ENCODE measurements at places on chromosomes 5 and 9.
A peak's percentile ranks its signal among the peaks of the same experiment; 100 is the strongest.

DNA sequence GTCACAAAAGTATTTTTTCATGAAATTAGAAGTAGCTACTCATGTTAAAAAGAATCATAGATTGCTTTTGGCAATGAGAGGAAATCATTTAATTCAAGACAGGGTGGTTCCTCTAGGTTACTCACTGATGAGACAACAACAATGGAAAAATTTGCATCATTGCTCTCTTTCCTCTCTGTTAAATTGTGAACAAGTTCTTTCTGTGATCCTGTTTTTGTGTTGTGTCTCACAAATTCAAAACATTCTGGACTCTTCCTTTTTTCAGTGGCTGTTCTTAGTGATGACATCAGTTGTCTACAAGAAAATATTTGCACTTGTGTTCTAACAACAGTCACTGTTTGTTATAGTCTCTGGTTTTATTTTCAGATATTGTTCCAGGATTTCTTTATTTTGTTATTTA is 95.3 kb downstream of the XRCC4 start:
- no peak overlapping the region for H3K4me3 ChIP-seq
- no peak for DNase-seq
- no peak overlapping the region for H3K27ac ChIP-seq
- H3K27me3 ChIP-seq, result no peaks in the 10 kb centered on the region

DNA sequence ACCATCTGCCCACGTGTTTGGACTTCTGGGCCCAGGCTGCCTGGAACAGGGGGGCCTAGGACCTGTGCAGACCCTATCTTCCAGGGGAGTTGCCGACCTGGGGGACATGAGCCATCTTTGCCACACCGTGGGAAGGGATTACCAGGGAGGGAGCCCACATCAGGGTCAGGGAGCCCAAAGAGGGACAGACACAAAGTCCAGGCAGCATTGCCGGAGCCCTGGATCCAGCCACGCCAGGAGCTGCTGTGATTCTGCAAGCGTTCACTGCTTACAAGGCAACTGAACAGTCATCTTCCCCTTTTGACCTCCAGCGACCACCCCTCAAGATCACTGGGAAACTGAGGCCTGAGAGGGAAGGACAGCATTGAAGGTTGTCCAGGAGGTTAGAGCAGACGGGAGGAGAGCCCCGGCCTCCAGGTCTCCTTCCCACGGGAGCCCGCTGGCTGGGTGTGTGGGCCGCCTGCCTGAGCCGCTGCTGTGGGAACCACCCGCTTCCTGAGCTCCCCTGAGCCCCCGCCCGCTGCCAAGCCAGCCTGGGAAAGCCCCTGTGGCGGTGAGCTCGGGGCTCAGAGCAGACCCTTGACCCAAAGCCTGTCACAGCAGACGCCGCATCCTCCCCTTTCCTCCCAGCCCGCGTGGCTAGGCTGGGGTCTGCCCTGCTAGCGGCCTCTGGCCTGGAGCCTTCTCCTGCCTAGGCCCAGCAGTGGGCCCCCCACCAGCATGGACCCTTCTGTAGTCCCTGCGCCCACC is 17.1 kb upstream of the NOTCH1 start:
- no peak overlapping the region for H3K27ac ChIP-seq
- H3K36me3 ChIP-seq, result no peaks in the 10 kb centered on the region
- no peak for DNase-seq
- H3K4me3 ChIP-seq, result no peak overlapping the region
- H3K27me3 ChIP-seq, result no peaks in the 10 kb centered on the region
- peaks cover 23% of the 10 kb centered on the region for H3K4me1 ChIP-seq

DNA sequence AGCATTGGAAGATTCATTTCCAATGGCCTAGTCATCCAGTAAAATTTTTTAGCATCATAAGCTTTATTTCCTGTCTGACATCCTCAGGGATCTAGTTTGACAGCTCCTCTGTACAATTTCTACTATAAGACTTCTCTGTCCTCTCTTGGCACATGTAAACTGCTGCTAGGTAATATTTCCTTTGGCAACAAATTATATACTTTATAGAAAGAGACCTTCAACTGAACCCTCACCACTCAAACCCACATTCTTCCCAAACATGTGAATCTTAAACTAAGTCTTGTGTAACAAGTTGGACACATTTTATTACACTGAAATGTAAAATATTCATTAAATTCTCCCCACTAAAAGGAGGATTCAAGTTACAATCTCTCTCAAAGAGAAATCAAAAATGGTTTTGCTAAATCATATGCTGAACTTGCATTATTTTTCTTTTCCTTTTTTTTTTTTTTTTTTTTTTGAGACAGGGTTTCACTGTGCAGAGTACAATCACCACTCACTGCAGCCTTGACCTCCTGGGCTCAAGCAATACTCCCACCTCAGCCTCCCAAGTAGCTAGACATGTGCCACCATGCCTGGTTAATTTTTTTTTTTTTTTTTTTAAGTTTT is 36.9 kb downstream of the SCAI start:
- no peaks in the 10 kb centered on the region for H3K36me3 ChIP-seq
- peak; percentile 68 for DNase-seq

GRCh38 chr9:37668116-37668601 is 17.4 kb downstream of the FRMPD1 start:
- H3K27ac ChIP-seq, result no peak overlapping the region
- no peak for DNase-seq
- peaks cover 21% of the 10 kb centered on the region for H3K27me3 ChIP-seq
- no peak overlapping the region for H3K4me3 ChIP-seq

DNA sequence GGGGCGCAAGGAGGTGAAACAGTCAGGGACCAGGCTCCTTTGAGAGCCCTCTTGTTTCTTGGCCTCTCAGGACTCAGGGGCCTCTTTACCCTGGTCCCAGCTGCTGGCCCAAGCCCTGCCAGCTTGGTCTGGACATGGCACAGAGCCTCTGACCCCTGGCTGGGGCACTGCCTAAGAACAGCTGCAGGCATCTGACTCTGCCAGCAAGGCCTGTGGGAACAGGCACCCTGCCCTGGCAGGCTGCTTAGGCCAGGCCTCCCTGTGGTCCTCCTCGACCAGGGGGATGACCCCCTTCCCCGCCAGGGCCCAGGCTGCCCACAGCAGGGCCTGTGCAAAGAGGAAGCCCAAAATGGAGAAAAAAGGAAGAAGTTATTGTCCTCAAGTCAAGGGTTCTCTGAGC is 25.5 kb downstream of the OLFML2A start:
- no peak overlapping the region for H3K4me3 ChIP-seq
- H3K36me3 ChIP-seq, result no peaks in the 10 kb centered on the region
- no peak overlapping the region for H3K27ac ChIP-seq

GRCh38 chr9:27870404-27870803 is 297.1 kb upstream of the C9orf72 start:
- no peak overlapping the region for H3K4me3 ChIP-seq
- no peak overlapping the region for H3K27ac ChIP-seq
- H3K36me3 ChIP-seq, result no peaks in the 10 kb centered on the region
- H3K4me1 ChIP-seq, result no peaks in the 10 kb centered on the region

- H3K4me3 ChIP-seq, result no peak overlapping the region
- H3K4me1 ChIP-seq, result no peaks in the 10 kb centered on the region
- no peaks in the 10 kb centered on the region for H3K36me3 ChIP-seq
- no peak overlapping the region for H3K27ac ChIP-seq
Observed at GRCh38 chr9:13128266-13128860, 151.1 kb downstream of the MPDZ start.

GRCh38 chr5:115599502-115599901 is 2.8 kb downstream of the TICAM2 start:
- H3K27ac ChIP-seq, result no peak overlapping the region
- DNase-seq, result peak; percentile 32
- peak overlapping the region; percentile 98 for H3K4me3 ChIP-seq
- H3K36me3 ChIP-seq, result no peaks in the 10 kb centered on the region

DNA sequence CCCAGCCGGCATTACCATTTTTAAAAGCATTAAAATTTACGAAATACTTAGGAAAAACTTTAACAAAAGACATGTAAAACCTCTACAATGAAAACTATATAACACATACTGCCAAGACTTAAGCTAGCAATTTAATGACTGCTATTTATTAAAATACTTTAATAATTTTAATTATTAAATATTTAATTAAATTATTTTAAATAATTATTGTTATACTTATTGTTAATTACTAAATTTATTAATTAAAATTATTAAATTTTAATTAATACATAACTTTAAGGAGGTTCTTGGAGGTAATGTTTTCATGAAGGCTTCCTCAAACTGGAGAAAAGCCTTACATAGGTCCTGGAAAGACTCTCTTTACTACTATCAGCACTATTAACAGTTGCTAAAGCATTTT is 47.5 kb downstream of the C5orf22 start:
- no peak for DNase-seq
- H3K36me3 ChIP-seq, result no peaks in the 10 kb centered on the region
- no peak overlapping the region for H3K4me3 ChIP-seq
- no peak overlapping the region for H3K27ac ChIP-seq
- no peaks in the 10 kb centered on the region for H3K4me1 ChIP-seq

GRCh38 chr9:120905315-120906164 is 21.1 kb downstream of the TRAF1 start:
- H3K4me1 ChIP-seq, result peaks cover 2% of the 10 kb centered on the region
- H3K36me3 ChIP-seq, result no peaks in the 10 kb centered on the region
- no peak overlapping the region for H3K27ac ChIP-seq
- H3K4me3 ChIP-seq, result no peak overlapping the region

DNA sequence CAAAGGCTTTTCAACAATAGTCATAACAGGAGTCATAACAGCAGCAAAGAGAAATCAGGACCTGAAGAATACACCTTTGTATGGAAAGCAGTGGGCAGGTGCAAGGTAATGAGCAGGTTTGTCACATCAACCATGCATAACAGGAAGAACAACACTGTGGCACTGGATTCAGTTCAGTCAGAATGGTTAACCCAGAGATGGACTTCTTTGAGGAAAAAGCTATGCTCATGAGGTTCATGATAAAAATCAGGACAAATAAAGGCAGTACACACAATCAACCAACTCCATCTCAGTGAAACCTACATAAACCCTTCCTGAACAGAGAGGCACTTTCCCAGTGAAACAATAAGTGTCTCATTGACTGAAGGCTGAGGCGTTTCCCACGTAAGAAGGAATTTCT is 27.0 kb downstream of the ABITRAM start:
- no peak overlapping the region for H3K27ac ChIP-seq
- DNase-seq, result no peak
- H3K27me3 ChIP-seq, result no peaks in the 10 kb centered on the region
- H3K4me3 ChIP-seq, result no peak overlapping the region
- H3K4me1 ChIP-seq, result no peaks in the 10 kb centered on the region

DNA sequence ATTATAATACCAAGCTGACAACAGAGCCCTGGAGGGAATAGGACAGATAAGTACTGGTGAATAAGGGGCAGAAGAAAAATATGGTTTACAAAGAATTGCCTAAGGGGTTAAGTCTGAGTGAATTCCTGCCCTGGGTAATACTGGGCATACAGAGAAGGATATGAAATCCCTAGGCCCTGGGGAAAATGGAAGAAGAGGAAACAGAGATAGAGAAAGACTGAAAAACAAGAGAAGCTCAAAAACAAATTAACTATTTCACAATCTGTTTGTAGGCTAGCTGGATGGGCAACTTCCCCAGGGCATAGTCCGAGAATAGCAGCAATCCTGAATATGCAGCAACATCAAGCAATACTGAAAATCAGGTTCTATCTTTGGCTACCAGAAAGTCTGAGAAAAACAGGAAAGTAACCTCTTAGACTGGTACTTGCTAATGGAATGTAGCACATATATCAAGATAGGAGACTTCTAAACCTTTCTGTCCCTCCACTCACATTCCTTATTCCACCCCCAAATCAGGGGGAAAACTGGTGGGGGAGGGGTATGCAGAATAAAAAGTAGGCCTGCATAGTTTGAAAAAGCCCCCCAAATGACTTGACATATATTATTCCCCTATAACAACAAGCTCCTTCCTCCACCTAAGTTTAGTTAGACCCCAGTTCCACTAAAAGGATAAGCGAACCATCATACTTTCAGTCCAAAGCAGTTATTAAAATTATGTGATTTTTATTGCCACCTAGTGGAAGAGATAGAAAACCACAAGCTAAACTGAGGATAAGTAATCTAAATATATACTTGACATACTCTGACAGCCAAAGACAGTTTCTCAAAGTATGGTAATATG is 20.6 kb downstream of the SLC38A9 start:
- no peaks in the 10 kb centered on the region for H3K36me3 ChIP-seq
- DNase-seq, result peak; percentile 37
- H3K27ac ChIP-seq, result no peak overlapping the region
- no peak overlapping the region for H3K4me3 ChIP-seq
- no peaks in the 10 kb centered on the region for H3K4me1 ChIP-seq
- H3K27me3 ChIP-seq, result no peaks in the 10 kb centered on the region

DNA sequence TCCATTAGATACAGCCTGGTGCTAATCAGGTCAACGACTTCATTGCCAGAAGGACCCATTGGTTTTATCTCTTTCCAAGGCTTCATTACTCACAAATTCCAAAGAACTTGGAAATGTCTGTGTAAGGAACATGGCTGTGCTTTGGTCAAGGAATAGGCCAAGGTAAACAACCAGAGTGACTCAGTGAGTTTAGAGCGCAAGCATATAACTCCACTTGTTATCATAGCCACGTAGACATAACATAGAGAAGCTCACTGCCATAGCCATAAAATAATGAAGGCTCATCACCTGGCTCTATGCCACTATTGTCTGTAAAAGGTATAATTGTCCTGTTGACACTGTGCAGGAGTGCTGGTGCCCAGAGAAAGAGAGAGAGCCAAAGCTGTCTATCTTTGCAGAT is 139.3 kb upstream of the PLCXD3 start:
- H3K4me1 ChIP-seq, result no peaks in the 10 kb centered on the region
- no peaks in the 10 kb centered on the region for H3K27me3 ChIP-seq
- H3K27ac ChIP-seq, result no peak overlapping the region
- DNase-seq, result peak; percentile 95

DNA sequence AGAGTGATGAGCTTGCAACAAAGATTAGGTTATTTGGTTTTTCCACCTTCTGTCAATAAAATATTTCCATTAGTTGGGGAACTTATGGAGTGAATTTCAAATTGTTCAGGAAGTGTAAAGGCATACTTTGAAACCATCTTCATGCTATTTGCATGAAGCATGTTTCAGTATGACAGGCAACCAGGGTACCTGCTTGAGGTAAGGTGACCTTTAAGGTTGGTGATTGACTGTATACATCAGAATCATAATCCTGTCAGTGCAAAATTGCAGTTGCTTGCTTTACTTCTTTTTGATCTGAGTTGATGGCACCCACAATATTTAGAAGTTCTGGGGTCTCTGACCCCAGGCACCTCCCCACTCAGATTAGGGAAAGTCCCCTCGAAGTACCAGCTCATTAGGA is 26.0 kb upstream of the TMEM171 start:
- peaks cover 2% of the 10 kb centered on the region for H3K4me1 ChIP-seq
- no peaks in the 10 kb centered on the region for H3K36me3 ChIP-seq
- H3K27ac ChIP-seq, result no peak overlapping the region
- no peak overlapping the region for H3K4me3 ChIP-seq
- no peaks in the 10 kb centered on the region for H3K27me3 ChIP-seq

- no peak for DNase-seq
- H3K4me1 ChIP-seq, result peaks cover 2% of the 10 kb centered on the region
- H3K36me3 ChIP-seq, result no peaks in the 10 kb centered on the region
Observed at GRCh38 chr5:150270541-150271295, 18.9 kb downstream of the CAMK2A start.

DNA sequence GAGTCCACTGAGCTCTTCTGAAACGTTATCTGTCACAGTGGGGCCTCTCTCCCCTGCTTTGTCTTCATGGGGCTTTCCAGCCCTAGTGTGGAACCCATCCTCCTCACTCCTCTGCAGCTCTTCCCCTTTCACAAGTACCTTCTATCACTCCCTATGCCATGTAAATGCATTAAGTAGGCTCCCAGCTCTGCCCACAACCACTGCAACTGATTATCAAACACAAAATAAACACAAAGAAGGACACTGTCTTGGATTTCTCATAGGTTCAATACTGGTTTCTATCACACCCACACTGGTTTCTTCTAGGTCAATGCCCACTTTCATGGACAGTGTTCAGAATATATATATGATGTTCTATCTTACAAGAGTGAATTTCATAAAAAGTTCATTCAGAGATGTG is 139.4 kb downstream of the GNAQ start:
- DNase-seq, result no peak
- peaks cover 2% of the 10 kb centered on the region for H3K4me1 ChIP-seq
- no peaks in the 10 kb centered on the region for H3K27me3 ChIP-seq
- H3K4me3 ChIP-seq, result no peak overlapping the region
- H3K36me3 ChIP-seq, result no peaks in the 10 kb centered on the region
